ENCODE measurements at places on chromosomes 11 and 22.

DNA sequence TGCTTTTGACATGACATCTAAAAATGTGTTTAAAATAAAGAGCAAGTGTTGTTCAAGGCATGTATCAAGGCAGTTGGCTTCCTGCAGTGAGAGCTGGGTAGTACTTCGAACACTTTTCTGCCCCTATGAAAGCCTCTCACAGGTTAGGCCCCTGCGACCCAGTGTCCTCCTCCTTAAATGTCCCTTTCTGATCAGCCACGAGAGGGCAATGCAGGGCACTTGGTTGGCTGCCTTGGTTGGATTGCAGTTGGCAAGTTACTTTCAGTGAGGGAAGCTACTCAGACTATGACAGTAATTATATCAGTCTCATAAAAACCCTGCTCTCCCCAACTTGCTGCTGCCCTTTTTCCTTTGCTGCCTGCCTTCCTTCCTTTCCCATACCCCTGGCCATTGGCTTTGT is 743.8 kb downstream of the NTM start:
- DNase-seq: no peak

DNA sequence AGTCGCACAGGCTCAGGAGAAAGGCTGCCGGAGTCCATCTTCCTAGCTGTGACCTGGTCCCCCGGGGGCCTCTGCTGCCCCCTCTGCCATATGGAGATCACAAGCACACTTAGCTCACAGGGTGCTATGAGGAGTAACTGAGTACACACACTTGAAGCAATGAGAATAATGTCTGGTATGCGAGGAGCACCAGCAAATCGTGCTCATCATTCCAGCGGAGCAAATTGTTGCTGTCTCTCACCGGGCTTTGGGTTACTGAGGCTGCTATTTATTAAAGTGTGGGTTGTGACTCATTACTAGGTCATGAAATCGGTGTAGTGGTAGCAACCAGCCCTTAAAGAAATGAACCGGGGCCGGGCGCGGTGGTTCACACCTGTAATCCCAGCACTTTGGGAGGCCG is 48.1 kb upstream of the EIF3D start:
- DNase-seq: no peak

DNA sequence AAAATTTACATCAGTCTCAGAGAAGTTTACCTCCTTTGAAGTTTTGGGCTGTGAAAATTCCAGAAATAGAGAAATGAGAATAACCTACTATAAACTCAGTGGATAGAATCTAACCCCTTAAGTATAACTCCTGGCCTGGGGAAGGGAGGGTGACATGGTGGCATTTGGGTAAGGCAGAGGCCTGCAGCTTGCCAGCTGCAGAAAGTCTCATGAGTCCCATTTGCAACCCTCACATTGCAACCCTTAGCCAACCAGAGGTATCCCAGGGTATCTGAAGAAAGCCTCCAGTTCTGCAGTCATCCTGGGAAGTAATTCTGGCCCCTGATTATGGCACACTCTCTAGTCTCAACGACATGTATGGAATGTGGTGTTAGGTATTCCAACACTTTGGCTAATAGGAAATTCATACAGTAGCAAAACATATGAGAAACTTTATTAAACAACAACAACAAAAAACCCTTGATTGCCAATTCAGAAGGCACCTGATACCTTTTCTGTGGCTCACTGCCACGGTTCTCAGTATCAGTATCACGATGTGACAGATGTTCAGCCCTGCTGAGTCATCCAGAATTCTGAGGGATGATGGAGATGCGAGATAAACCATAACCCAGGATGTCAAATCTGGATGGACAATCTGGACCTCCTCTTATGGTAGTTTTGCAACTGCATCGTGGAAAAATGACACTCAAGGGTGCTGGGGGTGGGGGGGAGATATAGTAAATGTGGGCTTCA is 743.4 kb downstream of the NELL1 start:
- DNase-seq: no peak

DNA sequence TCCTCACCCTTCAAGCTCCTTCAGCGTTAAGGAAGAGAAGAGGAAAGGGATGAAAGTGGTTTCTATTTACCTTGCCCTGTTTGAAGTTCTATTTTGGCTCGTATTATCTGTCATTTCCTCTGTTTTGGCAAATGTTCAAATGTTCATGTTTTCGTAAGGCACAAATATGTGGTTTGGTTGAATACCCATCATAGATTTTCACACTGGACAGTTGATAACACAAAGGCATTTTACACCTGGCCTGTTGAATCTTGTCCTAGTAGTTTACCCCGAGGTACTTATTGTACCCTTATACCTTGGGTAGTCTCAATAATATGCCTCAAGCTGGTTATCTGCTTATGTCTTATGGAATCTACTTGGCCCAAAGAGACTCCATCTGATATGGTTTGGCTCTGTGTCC is 706.9 kb downstream of the METTL15 start:
- DNase-seq: no peak

DNA sequence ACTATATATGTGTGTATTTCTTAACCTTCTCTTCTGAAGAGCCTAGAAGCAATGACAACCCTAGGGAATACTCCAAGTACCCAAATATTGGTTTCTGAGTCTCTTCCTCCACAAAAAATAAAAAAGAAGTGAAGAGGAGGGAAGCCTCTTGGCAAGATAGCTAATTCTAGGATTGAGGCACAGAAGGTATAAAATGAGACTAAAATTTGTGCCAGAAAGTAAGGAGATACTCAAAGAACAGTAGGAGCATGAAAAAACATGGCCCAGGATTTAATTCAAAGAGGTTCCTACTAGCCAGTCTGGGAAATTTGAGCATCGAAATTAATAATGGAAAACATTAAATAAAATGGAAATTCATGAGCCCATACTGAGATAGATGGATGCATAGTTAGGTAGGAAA is 112.1 kb downstream of the PAX6 start:
- DNase-seq: no peak

GRCh38 chr11:67675058-67675747 is 780 bp upstream of the ALDH3B2 start:
- DNase-seq: no peak

DNA sequence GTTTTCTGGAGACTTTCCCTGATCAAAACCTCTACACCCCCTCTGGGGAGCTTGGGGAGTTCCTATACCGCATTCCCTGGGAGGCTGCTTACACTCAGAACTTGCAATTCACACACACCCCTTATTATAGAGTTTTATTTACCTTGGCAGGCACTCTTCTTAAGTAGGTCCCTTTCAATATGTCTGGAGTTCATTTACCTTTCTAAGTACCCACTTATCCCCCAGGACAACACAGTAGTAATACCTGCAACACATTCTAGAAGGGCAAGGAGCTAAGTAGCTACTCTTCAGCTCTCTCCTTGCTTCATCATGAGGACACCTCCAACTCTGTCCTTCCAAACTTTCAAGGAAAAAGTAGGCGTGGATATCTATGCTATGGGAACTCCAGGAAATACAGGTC is 127.8 kb upstream of the ANO3 start:
- no peak for DNase-seq

GRCh38 chr22:17352798-17353197 is 16.5 kb upstream of the CECR2 start:
- no peak for DNase-seq

All from NCI-H2171 (cell line).